ENCODE measurements at places on chromosomes 16 and 17.

- no peak for DNase-seq
Observed at GRCh38 chr17:14805348-14805747, 459.8 kb downstream of the PMP22 start.

DNA sequence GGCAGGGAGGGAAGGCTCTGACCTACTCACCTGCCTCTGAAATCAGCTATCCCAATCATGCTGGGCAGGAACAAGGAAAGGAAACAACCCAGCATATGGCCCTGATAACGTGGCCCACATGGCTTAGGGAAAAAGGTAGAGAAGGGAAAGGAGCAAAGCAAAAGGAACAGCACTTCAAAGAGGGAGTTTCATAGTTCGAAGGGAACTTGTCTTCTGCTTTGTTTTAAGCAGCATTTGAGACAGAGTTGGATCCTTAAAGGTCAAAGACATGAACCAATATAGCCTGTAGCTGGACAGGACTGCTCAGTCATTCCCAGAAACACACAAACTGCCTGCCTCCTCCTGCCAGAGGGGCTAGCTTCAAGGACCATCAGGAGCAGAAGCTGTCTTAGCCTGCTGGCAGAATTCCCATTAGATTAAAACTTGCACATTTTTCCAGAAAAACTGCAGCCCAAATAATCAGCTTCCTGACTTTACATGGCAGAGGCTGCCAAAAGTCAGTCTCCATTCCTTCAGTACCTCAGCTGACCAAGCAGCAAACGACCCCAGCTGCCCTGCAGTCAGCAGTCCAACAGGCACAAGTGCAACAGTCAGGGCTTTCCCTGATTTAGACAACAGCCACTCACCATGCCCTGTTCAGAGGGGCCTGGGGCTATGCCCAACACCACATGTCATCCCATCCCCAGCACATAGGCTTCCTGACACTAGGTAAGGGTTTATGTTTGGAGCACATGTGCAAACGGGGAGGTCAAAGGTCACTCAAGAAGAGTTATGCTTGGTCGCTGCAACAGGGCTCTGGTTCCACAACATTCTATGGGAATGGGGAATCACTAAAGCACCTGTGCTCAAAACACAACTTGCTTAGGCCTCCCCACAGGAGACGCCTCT, 32.5 kb downstream of the RANBP10 start:
- no peak for DNase-seq

- no peak for DNase-seq
Observed at GRCh38 chr16:84484579-84485254, 19.7 kb downstream of the MEAK7 start.

DNA sequence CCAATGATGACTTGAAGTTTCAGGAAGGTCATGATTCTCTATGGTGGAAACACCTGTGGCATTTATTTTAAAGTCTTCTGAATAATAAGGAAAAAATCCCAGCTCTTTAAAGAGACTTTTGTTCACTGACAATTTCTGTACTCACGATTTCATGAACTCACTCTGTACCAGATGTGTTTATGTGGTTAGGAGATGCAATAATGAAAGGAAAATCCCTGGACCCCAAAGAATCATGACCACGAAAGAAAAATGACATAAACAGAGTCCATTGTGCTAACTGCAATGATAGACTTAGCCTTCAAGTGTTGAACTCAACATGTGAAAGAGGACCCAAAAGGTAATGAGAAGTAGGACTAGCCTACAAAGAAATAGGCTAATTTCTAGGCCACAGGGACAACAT, 947.5 kb downstream of the CDH11 start:
- DNase-seq, result no peak

- DNase-seq, result no peak
Observed at GRCh38 chr16:24540602-24541210, 1.3 kb downstream of the RBBP6 start.

DNA sequence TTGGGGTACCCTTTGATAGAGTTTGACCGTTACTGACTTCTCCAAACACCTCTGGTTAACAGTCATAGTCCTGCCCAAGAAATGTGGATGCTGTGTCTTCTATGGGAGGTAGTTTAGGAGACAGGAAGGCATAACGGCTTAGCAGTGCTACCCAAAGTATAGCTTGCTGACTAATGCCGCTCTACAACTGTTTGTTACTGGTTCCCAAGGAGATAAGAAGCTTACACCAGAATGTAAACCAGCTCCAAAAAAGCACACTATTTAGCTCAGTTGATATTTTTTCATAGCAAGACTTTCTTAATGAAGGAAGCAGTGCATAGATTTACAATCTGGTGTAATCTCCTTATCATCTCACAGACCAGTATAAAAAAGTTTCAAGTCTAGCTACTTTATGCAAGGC, 95.7 kb downstream of the HS3ST3B1 start:
- no peak for DNase-seq

DNA sequence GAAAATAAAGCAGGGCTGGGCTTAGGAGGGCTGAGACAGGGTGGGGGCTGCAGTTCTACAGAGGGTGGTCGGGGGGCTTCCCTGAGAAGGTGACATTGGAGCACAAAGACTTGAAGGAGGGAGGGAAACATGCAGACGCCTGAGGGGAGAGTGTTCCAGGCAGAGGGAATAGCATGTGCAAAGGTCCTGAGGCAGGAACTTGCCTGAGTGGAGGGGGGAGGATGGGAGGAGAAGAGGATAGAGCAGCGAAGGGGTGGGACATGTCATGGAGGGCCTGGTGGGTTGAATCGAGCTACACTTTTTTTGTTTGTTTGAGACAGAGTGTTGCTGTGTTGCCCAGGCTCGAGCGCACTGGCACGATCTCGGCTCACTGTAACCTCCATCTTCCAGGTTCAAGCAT, 33.0 kb downstream of the GINS3 start:
- no peak for DNase-seq

DNA sequence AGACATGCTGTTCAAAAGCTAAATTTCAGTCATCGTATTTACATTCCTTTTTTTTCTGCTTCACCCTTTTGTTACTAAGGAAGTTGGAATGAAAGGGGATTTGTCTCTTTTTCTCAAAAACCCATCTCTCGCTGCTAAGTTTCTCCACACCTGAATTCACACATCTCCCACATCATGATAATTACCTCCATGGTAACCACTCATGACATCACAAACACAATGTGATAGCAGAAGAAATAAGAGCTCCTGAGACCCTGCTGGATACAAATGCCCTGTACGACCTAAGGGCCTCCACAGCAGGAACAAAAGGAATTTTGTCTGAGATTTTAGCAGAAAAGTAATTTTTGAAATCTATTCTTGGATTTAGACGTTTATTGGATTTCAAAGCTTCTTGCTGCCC, 82.6 kb upstream of the GNAO1 start:
- no peak for DNase-seq
